ENCODE measurements at places on chromosomes 16 and 17. TPM values are rescaled to one million over a fixed set of nuclear protein-coding genes. Genes with fewer than 3 reads are reported as not detected.

KIFC3 gene
- total RNA-seq: not detected

- no peak for DNase-seq
Observed at GRCh38 chr17:82219083-82219482, 6.4 kb upstream of the CCDC57 start.

DNA sequence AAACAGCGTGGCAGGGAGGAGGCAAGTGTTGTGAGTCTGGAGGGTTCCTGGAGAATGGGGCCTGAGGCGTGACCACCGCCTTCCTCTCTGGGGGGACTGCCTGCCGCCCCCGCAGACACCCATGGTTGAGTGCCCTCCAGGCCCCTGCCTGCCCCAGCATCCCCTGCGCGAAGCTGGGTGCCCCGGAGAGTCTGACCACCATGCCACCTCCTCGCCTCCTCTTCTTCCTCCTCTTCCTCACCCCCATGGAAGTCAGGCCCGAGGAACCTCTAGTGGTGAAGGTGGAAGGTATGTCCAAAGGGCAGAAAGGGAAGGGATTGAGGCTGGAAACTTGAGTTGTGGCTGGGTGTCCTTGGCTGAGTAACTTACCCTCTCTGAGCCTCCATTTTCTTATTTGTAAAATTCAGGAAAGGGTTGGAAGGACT lies at the start of gene CD19:
Gene CD19, plus strand, starts transcription at position 171 of the 425 bp plus-strand sequence. Its CDS starts 30 bp downstream, at position 201.
- no peak for DNase-seq

BCO1 gene
- total RNA-seq: not detected

ARL5C gene
- total RNA-seq: not detected

- DNase-seq: no peak
Observed at GRCh38 chr16:85422196-85422631, 190.9 kb upstream of the GSE1 start.

- no peak for DNase-seq
Observed at GRCh38 chr16:17696616-17697015, 225.9 kb upstream of the XYLT1 start.

KRTAP4-6 gene
- not detected for total RNA-seq

DNA sequence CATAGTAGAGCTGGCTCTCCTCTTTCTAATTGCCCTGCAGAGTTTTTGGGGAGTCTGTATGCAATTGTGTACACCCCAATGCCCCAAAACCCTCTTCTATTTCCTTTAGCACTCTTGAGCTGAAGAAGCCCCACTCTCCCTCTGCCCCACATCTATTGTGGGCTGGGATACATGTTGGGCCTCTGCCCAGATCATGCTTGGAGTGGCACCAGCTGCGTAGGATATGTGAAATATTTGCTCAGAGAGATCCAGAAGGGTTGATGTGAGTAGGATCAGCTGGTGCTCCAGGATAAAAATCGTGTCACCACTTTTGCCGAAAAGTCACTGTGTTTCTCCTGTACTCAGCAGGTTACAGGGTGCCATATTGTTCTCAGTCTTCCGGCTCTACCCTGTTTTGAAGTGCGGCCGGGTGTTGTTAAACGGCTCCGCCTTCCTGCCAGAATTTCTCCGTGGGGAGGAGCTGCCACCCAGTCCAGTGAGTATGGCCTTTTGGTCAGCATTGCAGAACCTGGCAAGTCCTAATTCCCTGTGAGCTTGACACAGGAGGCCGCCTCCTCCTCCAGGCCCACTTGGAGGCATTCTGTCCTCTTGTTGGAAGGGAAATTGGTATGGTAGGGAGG lies 664.5 kb downstream of the WWOX start:
- DNase-seq: no peak

SLC16A11 gene
- 1.2 TPM for total RNA-seq

All from activated CD8-positive, alpha-beta memory T cell treated with anti-CD3 and anti-CD28 coated beads, Interleukin-2, amount 10 ng/mL, durations not matched to agents 7 days and 5 days (primary cell).